H7 (cell line): ENCODE measurements at places on chromosomes 1 and 21. TPM values are rescaled to one million over a fixed set of nuclear protein-coding genes. Genes with fewer than 3 reads are reported as not detected.

The RAB3B gene
- total RNA-seq = 22.4 and 29.6 TPM in 2 replicates

- no peak for DNase-seq
These were observed 69.8 kb upstream of the RGS18 start for GRCh38 chr1:192088496-192088895.

The ANGPTL3 gene
- total RNA-seq = 0.04 TPM in 1 of 2 replicates, not detected in the other

The ASTN1 gene
- total RNA-seq = 0.41 and 0.48 TPM in 2 replicates

The NEGR1 gene
- 2.1 and 3.1 TPM in 2 replicates for total RNA-seq

GRCh38 chr1:50930965-50931737 lies 28.9 kb downstream of the FAF1 start:
- no peak for DNase-seq

DNA sequence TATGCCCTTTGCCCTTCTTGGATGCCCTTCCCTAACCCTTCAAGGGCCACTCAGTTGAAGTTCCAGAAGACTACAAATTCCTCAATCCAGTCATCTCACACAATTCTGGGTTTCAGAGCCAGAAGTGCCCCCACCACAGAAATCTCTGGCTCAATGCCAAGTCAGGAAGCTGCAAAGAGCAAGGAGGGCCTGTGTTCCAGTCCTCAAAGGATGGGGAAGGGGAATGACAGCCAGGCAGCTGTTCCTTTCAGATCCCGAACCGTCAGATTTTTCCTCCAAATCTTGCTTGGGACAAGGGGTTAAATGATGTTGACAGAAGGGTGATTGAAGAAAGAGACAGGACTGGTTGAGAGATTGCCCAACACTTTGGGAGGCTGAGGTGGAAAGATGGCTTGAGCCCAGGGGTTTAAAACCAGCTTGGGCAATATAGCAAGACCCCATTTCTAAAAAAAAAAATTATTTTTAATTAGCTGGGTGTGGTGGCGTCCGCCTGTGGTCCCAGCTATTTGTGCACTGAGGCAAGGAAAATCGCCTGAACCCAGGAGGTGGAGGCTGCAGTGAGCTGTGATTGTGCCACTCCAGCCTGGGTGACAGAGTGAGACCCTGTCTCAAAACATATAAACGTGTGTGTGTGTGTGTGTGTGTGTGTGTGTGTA lies 716 bp upstream of the HPDL start:
- DNase-seq = peak; percentile 37

DNA sequence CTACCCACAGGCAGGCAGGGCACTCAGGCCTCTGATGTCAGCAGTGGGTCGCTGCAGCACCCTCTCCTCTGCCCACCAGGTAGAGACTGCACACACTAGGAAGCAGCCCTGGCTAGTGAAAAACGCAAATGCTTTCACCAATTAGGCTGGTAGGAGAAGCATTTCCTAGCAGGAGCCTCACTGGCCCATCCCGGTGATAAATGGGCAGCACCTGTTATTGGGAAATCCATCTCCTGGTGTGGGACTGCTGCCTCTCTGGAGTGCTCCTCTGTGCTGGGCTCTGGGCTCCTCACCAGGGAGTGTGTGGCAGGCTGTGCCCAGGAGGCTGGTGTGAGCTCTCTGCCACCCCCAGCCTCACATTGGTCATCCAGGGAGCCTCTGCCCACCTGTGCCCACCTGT lies 28.6 kb downstream of the LRP8 start:
- DNase-seq = no peak

- DNase-seq = no peak
These were observed 500.3 kb upstream of the C1orf87 start for GRCh38 chr1:60573726-60574409.

- DNase-seq = no peak
These were observed 11.8 kb downstream of the MRPS6 start for GRCh38 chr21:34085129-34085528.

The MYCL gene
- 49.0 and 52.5 TPM in 2 replicates for total RNA-seq

DNA sequence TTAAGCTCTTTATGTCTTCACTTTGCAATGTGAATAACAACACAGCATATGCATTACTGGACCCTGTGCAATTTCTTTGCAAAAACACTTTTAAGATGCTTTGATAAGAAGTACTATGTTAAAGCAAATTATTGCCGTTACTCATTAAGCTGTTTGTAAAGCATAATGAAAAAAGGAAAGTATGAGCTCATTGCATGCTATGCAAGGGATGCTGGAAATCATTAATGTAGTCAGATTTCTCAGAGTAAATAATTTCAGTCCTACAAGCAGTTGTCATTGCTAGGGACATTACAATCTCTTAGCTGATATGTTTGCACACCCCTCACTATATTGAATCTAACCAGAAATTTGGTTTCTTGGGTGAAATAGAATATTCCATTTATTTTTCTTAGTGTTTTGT lies 982.5 kb upstream of the ADGRL2 start:
- no peak for DNase-seq

The ZNF683 gene
- total RNA-seq = not detected in 2 replicates

The IL24 gene
- not detected in 2 replicates for total RNA-seq
